ENCODE measurements at places on chromosomes 13 and 19.

GRCh38 chr13:69882451-69882850 lies 225.2 kb upstream of the ATXN8OS start:
- DNase-seq = no peak

- DNase-seq = no peak
Measured at GRCh38 chr13:23212671-23213070, 31.9 kb downstream of the SGCG start.

DNA sequence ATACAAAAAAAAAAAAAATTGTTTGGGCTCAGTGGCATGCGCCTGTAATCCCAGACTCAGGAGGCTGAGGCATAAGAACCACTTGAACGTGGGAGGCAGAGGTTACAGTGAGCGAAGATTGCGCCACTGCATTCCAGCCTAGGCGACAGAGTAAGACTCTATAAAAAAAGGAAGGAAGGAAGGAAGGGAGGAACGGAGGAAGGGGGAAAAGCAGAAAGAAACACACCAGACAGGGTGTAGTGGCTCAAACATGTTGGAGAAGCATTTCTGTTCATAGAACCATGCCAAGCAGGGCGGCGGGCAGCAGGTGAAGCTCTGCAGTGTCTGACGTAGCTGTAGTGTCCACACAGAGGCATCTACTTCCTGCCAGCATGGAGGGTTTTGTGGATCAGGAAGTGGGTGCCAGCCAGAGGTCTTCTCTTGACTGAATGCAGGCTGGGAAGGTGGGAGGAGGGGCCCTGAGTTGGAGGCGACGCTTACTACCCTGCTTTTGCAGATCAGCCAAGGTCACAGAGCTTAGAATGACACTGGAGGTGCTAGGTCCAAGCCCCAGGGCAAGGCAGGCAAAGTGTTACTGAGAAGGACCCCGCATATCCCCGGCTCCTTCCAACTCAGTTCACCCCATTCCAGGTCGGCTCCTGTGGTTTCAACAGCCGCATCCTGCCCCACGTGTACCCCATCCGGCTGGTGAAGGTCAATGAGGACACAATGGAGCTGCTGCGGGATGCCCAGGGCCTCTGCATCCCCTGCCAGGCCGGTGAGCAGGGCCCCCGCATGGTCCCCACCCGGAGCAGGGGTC lies 11.6 kb upstream of the PGLS start:
- DNase-seq = no peak

DNA sequence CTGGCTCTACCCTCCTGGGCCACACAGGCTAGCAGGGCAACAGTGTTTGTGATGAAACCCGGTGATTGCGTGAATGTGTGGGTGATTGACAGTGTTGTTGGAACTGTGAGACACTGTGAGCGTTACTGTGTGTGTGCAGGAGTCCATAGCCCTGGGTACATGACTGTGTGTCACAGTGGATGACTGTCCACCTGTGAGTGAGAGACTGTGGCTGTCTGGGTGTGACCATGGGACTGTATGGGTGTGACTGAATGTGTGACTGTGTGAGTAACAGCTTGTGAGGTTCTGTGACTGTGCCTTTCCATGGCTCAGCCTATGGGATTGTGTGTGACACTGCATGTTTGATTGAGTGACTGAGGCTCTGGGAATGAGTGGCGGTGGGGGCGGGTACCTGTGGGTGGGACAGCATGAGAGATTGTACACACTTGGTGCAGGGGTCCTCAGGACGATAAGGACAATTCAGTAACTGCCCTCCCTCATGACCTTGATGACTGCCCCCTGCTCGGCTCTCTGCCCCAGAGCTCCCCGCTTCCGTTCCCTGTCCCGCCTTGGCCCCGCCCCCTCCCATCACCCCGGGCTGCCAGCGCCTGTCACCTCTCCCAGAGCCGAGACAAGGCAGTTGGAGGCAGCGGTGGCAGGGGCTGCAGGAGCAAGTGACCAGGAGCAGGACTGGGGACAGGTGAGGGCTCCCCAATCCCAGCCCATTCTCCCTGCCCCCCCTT lies at the start of gene GIPR:
TSS of gene GIPR (plus strand) at position 602 of the 722 bp plus-strand sequence. CDS start 1,300 bp downstream, outside the sequence.
- DNase-seq = peak; percentile 31

GRCh38 chr13:27745301-27745700 lies 47.0 kb upstream of the GSX1 start:
- DNase-seq = no peak
